B cell (primary cell): ENCODE measurements at places on chromosomes 7 and 10.

- no peak for DNase-seq
Observed at GRCh38 chr10:60310740-60311139, 78.9 kb downstream of the ANK3 start.

GRCh38 chr10:718143-718700, 28.8 kb upstream of the DIP2C start:
- DNase-seq, result no peak

GRCh38 chr10:114058297-114058696, 14.6 kb downstream of the ADRB1 start:
- no peak for DNase-seq

- peak; percentile 26 for DNase-seq
Observed at GRCh38 chr7:24721481-24722001, 35.7 kb downstream of the GSDME start.

GRCh38 chr7:65444205-65444842, 70.7 kb downstream of the ZNF92 start:
- DNase-seq, result no peak

GRCh38 chr10:30386801-30387588, 37.9 kb upstream of the MTPAP start:
- no peak for DNase-seq

- DNase-seq, result no peak
Observed at GRCh38 chr10:57249615-57250281, 888.7 kb upstream of the ZWINT start.

GRCh38 chr10:109880886-109881768, 42.2 kb downstream of the XPNPEP1 start:
- DNase-seq, result no peak

- DNase-seq, result no peak
Observed at GRCh38 chr7:55101359-55101758, 82.5 kb downstream of the EGFR start.

- no peak for DNase-seq
Observed at GRCh38 chr10:120702032-120702431, 149.1 kb upstream of the WDR11 start.

- DNase-seq, result no peak
Observed at GRCh38 chr7:71871446-71871845, 540.7 kb downstream of the CALN1 start.

GRCh38 chr10:72092987-72093386, 4.6 kb upstream of the SPOCK2 start:
- no peak for DNase-seq

DNA sequence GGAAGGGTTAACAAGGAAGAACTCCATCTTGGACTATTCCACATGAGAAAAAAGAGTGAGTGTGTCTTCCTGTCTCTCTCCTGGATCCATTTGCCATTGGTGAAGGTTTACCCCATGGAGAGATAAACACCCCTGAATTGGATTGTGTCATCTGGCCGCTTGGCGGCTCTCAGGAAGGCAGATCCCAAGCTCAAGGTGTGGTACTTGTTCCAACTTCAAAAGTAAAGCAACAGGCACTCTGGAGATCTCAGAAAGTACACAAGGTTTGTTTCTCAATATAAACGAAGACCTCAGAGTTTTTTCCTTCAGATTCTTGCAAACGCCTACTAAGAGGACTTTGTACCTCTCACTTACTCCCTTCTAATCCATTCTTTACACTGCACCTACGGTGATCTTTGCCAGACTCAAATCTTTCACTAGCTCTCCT, 116.7 kb downstream of the REEP3 start:
- no peak for DNase-seq

- DNase-seq, result no peak
Observed at GRCh38 chr7:12674053-12674452, 13.4 kb upstream of the ARL4A start.

DNA sequence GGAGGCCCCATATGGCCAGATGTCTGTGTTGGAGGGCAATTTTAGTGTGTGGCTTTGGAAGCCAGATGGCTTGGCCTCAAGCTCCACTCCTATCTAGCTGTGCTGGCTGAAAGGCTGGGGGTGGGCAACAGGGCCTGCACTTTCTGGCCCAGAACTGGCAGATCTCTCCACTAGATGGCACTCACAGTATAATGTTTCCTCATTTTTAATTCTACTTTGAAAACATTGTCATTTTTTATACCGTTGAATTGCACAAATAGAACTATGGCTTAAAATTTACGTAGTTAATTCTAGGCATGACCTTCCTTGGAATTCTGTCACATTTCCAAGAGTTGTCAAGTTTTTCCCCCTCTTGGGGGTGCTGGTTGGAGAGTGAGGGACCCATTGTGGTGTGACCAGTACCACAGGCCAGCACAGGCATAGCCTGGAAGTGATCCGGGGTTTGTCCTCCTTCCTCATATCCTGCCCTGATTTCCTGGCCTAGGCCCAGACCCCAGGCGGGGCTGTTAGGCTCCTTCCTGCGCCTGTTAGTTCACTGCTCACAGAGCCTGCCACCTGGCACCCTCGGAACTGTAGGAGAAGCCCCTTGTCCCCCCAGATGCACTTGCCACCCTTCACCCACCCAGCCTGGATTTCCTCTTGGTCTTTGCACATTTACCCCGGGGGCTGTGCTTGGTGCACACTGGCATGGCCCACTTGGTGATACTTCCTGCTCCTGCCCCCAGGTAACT, 52.8 kb downstream of the ARHGAP22 start:
- peak; percentile 79 for DNase-seq

- DNase-seq, result no peak
Observed at GRCh38 chr10:122780391-122780790, 65.3 kb downstream of the CUZD1 start.

GRCh38 chr10:49008091-49008490, 68.5 kb upstream of the LRRC18 start:
- DNase-seq, result no peak

DNA sequence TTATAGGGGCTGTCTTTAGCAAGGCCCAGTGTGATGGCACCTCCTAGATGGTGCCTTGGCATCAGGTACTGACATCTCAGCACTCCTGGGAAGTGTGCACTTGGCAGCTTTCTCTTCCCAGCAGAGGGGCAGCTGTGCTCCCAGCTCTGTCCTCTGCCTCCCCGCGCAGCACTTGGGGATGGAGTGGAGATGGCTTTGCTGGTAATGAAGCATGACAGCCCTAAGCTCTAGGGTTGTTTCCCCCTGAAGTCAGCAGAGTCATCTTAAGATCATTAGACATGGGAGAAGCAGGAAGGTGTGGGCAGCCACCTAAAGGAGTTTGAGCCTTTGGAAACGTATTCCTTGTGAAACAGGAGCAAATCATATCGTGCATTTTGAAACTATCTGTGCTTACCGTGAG, 46.7 kb downstream of the HTRA1 start:
- DNase-seq, result no peak

DNA sequence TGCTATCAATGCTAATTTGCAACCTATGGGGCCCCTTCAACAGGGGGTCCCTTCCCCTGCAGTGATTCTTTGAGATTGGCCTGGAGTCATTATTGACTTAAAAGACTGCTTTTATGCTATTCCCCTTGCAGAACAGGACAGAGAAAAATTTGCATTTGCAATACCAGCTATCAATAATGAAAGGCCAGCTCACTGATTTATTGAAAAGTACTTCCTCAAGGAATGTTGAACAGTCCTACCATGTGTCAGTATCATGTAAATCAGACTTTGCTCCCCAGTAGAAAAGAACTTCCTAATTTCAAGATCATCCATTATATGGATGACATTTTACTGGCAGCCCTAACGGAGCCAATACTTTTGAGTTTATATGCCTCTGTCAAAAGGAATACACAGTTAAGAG, 29.7 kb upstream of the ABCA13 start:
- DNase-seq, result no peak

- DNase-seq, result no peak
Observed at GRCh38 chr10:89373916-89374711, 3.7 kb upstream of the IFIT1B start.

DNA sequence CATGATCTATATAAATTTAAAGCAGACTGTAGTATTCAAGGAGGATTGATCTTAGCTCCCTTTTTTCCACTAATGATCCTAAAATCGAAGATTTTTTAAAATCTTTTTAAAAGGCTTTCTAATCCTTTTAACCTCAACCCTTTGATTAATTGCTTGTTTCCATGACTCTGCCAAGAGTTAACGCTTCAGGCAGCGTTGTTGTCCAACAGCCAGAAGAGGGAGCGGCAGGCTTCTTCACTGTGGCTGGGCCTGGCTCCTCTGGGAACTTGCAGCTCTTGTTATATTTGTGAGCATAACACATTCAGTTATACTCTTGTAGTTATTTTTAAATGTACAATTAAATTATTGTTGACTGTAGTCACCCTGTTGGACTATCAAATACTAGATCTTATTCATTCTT, 26.3 kb downstream of the CRCP start:
- DNase-seq, result no peak

- no peak for DNase-seq
Observed at GRCh38 chr7:31549611-31550010, 35.7 kb downstream of the ITPRID1 start.

DNA sequence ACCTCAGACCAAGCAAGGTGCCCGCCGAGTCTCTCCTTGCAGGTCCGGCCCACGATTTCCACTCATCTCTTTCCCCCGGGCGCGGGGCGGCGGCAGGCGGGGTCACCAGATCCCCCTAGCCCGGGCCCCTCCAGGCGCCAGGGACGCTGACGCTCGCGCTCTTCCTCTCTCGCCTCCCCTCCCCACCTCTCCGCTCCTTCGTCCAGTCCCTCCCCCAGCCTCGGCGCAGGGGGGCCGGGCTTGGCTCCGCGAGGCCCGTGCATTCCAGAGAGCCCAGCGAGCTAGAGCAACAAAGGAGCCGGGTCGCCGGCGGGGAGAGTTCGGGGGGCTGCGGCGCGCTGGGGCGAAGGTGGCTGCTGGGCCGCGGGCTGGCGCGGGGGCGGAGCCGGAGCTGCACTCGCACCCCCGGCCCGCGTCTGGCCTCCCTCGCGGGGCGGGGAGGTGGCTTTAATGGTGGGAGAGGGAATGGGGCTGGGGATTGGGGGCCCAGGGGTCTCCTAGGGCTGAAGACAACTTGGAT, at the start of gene SMO:
TSS of gene SMO (plus strand) at position 262 of the 520 bp plus-strand sequence. CDS start 519 bp downstream, outside the sequence.
- peak; percentile 46 for DNase-seq

DNA sequence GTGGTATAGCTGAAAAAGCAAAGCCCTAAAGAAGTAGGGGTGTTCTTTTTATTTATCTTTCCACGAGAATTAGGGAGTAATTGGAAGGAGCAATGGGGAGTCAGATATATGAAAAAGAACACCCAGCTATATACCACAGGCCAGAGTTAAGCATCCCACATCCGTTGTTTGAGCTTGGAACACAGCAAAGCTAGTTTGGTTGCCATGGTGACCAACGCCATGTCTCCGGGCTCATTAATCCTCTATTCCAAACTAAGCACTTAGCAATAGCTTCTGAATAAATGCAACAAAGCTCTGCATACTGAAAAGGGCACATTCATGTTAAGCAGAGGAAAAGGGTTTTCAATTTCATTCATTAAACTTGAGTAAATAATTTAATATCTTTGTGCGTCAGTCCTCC, 23.5 kb downstream of the ASB4 start:
- DNase-seq, result no peak

DNA sequence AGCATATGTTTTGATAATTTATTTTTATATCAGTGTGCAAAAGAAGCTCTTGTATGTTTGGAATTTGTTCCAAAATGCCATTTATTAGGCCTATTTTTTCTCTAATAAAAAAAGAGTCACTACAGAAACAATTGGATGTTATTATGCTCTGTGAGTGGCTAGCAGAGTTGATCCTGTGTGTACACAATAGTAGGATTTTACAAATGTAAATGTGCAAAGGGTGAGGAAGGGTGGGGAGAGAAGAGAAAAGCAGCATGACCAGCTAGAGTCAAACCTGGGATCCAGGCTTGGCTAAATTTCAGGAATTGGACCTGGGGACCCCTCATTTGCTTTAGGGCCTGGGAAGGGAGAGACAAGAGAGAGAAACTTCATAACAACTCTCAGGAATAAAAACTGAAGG, 32.5 kb downstream of the SEMA3A start:
- DNase-seq, result no peak

DNA sequence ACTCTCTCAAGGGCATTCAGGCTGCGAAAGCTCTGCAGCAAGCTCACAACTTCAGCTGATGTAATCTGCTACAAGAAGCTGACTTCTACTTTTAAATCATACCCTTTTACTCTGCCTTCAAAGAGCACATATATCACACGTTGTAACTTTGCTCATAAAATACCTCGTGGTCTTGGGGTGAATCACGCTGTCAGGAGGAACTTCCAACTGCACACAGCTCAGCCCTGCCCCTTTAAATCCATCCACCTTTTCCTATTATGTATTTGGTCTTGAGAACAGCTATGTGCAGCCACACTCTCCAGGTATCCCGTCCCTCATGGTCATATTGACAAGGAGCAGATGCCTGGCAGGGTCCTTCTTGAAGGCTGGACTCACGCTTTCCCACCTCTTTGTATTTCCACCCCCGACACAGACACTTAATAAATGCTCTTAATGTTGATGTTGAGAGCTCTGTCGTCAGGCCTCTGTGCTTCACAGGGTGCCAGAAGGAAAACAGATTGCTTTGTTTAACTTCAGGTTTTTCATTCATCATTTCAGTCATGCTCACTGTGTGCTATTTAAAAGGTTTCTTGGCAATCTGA, 47.6 kb downstream of the ICA1 start:
- DNase-seq, result no peak

DNA sequence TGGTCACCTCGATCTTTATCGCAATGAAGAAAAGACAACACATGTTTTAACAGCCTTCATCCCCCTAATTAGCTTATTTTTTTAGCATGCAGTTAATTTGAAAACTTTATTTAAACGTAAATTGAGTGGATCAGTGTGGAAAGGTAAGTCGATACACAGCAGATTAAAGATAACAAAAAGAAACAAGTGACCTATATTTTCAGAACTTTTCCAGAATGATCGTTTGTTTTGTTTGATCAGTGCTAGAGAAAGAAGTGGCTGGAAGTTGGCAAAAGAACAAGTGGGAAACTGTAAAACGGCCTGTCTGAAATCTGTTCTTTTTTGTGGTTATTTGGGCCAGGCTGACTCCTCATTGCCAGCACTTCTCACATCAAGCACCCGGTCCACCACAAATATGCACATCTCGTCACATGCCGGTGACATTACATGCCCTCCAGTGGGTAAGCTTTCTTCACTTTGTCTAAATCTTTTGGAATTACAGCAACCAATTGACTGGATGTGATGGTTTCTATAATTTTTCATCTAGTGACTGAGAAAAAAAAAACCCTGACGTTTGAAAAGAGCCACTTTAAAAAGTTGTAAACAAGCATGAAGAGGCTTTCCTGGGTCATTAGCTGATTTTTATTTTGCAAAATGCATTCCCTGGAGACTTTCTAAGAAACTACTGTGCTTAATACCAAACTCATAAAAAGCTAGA, 33.2 kb downstream of the C7orf33 start:
- DNase-seq, result no peak

GRCh38 chr7:24521917-24522623, 51.2 kb upstream of the PALS2 start:
- DNase-seq, result no peak

DNA sequence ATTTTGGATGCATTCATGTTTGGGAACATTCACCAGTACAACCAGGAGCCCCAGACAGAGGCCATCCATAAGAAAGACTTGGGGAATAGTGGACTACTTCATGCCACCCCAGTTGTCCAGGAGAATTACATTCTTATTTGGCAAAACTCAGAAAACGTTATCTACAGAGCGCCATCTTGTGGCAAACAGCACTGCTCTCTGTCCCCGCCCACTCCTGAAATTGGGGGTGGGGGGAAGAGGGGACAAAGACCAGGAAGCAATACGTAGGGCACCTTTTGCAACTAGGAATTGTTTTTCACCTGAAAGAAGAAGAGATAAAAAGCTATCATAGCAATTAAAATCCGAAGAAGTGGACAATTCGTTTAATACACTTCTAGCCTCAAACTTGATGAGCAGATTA, 134.6 kb upstream of the MGMT start:
- DNase-seq, result no peak

- no peak for DNase-seq
Observed at GRCh38 chr7:70591643-70592042, 540.3 kb upstream of the GALNT17 start.

GRCh38 chr7:32263611-32264010, 193.4 kb upstream of the PDE1C start:
- DNase-seq, result no peak
